ENCODE measurements at places on chromosomes 11 and 22.

GRCh38 chr22:35558031-35558430 lies 17.4 kb downstream of the RASD2 start:
- DNase-seq, result no peak

GRCh38 chr11:123100379-123101085 lies 38.6 kb upstream of the HSPA8 start:
- DNase-seq, result no peak

DNA sequence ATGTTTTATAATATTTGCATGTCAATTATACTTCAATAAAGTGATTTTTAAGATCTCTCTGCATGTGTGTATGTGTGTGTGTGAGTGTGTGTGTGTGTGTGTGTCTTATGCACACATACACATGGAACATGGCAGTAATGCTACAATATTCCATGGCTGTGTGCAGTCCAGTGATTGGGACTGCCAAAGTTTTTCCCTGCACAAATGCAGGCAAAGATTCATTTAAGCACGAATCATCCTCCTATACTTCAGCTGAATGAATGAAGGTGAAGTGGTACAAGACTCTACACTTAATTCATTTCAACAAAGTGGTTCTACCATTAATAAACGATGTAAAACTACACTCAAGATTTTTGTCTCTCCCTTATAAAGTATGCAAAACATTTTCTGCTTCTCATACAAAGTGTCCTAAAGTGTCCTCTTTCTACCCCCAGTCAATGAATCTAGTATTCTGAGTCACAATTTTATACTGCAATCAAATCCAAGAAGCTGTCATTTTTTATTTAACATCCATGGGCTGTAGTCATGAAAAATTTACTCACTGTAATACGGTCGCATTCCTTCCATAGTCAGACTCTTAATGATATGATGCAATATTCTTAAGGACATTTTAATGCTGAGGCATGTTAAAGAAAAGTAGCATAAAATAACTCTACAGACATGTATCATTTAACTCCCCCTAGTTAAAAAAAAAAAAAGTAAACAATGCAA lies 132.4 kb downstream of the TTC28 start:
- DNase-seq, result no peak

GRCh38 chr11:126914941-126915340 lies 85.6 kb downstream of the KIRREL3 start:
- no peak for DNase-seq

GRCh38 chr11:134270250-134270714 lies 5.9 kb upstream of the GLB1L3 start:
- DNase-seq, result no peak

GRCh38 chr11:46513934-46514342 lies 79.9 kb downstream of the AMBRA1 start:
- DNase-seq, result no peak

All from foreskin melanocyte (primary cell).